ENCODE measurements at places on chromosomes 1 and 21.

DNA sequence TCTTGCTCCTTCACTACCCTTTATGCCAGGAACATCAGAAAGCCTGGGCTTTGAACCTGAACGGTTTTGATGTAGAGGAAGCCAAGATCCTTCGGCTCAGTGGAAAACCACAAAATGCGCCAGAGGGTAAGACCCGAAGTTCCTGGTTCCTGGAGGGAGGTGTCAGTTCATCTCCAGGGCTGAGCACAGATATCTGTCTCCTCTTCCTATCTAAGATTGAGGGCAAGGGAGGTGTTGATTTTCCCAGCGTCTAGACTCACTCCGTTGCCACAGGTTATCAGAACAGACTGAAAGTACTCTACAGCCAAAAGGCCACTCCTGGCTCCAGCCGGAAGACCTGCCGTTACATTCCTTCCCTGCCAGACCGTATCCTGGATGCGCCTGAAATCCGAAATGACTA lies 915 bp downstream of the CDC20 start:
- DNase-seq = no peak

DNA sequence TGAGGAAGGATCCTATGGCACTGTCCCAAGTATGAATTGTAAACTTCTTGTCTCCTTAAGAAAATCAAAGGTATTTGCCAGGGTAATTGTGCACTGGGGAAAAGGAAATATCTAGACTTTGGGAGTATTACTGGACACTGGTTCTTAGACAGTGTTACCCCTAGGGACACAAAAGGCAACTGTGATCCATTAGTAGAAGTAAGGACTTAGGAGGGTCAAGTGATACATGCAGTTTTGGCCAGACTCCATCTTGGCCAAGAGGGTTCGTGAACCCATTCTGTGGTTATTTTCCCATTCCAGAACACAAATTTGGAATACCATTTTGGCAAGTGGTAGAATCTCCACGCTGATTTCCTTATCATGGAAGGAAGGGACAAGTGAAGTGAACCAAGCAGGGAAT lies 98.1 kb downstream of the TM2D1 start:
- DNase-seq = no peak

- DNase-seq = no peak
Observed at GRCh38 chr1:178330153-178330552, 166.6 kb downstream of the CLEC20A start.

DNA sequence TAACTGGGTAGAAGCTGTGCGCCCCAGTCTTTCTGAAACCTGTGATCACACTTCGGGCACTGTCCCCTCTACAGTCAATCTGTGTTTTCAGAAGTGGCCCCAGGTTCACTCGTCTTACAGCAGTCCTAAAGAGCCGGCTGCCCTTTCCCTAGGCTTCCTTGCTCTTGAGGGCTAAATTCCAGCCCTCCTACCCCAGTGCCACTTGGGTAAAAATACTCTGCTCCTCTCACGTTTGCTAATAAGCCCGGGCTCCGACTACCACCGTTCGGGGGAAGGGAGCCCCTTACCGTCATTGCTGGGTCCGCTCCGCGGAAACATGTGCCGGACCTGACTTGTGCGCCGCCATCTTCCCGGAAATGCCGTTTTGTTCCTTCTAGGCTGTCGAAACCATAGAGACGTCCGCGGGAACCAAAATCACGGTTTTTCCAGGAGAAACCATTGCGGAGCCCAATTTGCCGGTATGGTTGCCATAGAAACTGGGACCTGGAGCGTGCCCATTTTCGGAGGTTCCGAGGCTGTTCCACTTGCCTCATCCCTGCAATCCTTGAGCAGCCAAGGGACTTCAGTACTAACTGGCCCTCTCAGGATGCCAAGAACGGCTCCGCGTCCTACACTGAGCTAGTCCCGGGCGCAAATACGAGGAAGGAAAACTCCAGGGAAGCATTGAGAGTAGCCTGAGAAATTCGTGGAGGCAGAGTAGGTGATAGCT lies at the start of gene GPATCH4:
GPATCH4 (minus strand) TSS at position 358 of the 709 bp plus-strand sequence.
- DNase-seq = peak; percentile 86

DNA sequence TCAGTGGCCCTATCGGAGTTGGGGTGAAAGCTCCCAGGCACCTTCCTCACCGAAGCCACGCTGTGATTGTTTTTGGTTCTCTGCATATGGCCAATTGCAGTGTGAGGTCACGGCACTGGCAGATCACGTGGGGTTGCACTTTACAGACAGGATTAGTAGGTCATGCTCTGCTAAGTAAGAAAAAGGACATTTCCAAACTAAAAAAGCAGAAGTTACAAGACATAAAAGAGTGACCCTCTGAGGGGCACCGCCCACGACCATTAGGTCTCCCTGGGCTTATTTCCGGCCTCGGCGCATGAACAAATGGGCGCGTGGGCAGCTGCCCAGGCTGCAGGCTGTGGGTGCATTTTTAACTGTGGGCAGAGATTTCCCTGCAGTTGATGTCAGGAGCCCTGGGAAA lies 2.0 kb downstream of the CAPN9 start:
- DNase-seq = no peak

DNA sequence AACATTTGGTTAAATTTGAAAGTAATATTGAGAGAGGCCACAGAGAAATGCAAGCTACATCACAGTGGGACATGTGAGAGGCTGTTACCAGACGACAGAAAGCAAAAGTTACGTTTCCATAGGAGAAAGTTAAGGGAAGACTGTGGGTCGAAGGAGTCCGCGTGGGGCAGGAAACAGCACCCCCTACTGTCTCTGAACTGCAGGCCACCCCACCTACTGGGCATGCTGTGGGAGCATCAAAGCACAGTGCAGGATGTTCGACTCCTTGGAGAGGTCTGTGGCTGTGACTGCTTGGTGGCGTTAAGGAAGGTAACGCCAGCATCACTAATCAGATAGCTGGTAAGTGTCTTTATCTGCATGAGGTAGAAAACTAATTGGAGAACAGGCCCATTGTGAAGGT lies 123.9 kb downstream of the PTBP2 start:
- peak; percentile 51 for DNase-seq

DNA sequence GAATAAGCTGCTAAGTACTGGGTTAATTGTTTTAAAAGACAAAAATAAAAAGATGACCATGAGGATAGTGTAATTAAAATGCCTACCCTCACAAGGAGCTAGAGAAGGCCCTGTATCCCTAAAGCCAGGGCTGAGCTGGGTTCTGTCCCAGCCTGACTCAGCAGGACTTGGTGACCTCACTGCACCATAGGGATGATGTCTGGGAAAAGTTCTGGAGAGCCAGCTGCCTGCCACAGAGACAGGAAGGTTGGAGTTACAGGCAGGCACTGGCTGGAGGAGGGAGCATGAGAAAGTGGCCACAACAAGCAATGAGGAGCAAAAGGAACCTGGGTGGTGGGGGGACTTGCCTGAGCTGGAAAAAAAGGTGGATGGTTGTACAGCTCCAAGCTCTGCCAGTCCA lies 5.7 kb upstream of the TNR start:
- DNase-seq = peak; percentile 38

- DNase-seq = no peak
Observed at GRCh38 chr21:36052860-36053714, 7.2 kb downstream of the SETD4 start.

DNA sequence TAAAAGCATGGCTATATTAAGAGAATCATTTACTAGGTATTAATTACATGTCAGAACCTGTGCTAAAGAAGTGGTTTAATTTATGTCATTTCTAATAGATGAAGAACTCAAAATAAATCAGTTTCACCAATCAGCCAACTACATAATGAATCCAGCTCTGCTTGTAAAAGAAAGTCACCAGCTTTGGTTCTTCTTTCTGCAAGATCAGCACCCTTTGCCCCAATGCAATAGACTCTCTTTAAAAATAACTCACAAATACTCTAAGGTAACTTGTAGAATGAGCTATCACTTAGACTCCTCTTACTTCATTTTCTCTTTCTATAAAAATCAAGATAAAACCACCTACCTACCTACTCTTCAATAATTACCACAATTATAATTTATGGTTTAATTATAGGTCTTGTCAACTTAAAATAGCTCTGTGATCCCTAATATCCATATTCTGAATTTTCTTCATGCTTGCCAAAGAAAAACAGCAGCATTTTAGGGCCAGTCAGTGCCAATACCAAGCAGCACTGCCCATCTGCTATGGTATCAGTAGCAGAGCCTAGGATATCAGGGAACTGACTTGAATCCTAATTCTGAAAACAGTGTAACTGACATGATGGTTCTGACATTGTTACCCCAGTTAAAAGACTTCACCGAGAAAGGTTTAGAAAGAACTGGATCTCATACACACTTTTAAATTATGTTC lies 11.3 kb downstream of the SLC19A2 start:
- DNase-seq = no peak
